ENCODE measurements at places on chromosomes 2 and 18.

- peak; percentile 93 for DNase-seq
These were observed 204.5 kb downstream of the ARL4C start for GRCh38 chr2:234292205-234292961.

DNA sequence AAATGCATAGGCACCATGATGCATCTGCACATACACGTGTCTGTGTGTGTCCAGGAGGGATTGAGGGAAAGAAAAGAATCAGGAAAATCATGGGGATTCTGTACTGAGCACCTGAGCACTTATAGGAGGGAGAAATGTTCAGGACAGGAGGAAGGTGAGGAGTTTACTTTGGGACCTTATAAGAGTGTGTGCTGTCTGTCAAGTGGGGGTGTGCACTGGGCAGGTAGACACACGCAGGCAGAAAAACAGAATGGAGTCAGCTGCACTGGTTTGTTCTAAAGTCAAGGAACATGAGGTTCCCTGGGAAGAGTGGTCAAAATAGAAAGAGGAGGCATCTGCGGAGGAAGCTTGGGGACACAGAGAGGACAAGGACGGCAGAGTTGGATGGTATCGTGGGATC lies 92.2 kb upstream of the KCTD1 start:
- no peak for DNase-seq

GRCh38 chr2:69535817-69536241 lies 98.6 kb upstream of the NFU1 start:
- DNase-seq: no peak

DNA sequence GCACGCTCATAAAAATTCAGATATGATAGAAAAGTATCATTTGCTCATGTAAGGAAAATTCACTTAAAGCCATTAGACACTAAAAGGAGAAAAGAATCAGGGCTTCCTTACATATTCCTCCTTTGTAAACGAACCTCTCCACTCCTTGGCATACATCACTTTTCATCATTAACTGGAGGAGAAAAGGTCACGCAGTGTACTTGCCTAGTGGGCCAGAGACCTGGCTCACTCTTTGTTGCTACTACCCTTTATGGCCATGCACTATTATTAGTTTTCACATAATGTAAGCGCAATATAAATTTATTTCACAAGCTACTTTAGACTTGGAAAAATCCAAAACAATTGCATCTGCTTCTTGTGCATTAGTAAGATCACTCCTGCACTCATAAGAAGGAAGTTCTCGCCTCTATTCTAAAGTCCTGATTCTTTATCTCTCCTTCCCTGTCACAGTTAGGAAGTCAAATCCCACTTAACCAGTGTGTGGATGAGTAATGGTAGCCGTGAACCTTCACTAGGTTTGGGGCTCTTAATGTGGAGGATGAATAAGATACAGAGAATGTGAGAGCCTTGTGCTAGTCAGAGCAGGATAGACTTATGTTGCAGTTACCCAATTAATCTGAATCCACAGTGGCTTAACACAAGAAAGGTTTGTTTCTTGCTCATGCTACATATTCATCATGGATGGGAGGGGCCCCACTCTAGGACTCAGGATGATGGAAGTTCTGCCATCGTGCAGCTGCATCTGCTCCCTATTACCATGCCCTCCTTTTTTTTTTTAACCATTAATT lies 115.0 kb upstream of the GLS start:
- DNase-seq: no peak

DNA sequence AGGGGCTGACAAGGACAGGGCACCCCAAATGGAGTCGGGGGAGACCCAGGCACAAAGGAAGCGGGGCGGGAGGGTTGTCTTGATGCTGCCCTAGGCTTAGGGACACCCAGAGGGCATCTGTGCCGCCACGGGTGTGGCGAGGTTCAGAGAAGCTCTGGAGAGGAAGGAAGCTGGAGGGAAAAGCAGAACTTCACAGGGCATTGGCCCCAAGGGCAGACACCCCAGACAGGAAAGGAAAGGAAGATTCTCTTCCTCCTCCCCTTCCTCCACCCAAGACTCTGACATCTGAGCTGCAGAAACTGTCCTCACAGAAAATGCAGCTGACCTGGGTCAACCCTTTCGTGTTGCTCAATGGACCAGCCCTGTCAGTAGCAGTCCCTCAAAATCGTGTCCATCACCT lies 25.6 kb downstream of the DNMT3A start:
- DNase-seq: no peak

Data from OCI-LY7 (cell line).